NCI-H1092 (cell line): ENCODE measurements at places on chromosomes 16 and 17.

DNA sequence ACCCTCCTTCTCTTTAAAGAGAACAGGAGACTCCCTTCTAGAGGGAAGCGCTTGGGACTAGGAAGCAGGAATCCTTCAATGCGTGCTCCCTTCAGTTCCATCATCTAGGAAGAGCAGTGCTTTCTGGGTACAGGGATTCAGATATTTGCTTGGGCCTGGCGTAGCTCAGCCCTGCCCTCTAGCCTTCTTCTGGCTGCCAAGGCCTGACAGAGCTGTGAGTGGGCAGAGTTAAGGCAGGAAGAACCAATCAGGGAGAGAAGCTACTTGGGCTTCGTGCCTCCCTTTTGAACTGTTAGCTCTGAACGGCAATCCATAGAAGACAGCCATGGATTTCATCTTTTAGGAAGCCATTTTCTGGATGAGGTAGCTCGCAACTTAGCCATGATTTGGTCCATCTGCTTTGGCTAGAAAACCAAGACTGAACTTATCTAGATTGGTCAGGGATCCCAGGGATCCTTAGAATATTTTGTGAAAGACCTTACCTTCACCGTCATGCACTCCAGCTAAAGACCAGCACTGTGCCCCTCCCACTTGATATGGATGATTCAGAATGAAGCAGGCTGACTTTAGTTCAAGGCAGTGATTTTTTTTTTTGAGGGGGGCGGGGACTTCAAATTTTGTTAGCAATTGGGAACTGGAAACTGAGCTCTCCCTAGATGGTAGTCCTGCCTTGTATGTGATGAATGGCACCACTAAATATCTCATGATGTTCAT is 2.5 kb upstream of the CORO6 start:
- no peak for DNase-seq

GRCh38 chr17:31279401-31279800 is 17.6 kb downstream of the OMG start:
- no peak for DNase-seq

DNA sequence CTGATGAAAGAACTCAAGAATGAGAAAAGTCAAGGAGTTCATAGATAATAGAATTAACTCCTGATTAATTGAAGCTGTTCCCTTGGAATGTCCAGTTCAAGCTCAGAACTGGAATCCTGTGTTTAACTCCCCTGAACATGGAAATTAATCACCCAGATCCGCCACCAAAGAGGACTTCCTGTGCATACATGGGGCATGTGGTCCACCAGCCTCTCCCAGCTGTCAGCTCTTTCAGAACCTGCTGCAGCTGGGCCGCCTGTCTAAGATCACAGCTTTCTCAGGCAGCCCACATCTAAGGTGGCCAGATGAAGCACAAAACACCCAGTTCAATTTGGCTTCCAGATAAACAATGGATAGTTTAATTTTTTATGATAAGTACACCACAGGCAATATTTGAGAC is 203.7 kb upstream of the COX10 start:
- no peak for DNase-seq

DNA sequence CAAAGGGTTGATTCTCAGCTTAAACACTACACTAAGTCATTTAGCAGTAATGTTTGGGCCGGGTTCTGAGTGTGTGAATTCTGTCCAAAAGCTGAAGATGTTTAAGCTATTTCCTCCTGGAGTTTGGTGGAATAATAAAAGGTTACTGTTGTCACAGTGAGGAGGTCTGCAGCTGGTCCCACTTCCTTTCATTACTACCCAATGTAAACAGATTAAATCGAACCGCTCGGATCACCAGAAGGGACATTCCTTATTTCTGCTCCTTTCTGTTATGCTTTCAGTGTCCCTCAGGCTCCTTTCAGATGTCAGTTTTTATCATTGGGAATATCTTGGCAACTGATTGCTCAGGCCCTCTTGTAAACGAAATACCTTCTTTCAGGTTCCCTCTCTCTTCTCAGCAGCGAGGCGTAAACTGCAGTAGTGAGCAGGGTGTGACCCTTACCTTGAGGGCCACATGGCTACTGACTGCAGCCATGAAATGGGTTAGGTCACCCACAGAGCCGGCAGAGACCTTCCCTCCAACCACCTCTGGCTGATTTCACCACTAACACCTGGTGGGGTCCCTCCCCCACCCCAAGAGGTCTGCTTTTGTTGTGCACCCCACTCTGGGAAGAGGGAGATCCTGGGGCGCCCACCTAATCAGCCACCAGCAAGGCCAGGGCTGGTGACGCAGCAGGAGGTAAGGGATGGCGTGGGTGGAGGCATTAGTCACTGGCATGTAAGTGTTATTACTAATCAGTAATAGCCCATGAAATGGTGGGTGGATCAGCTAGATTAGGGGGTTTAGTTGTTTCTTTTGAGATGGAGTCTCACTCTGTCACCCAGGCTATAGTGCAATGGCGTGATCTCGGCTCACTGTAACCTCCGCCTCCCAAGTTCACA is 117.6 kb downstream of the VPS53 start:
- no peak for DNase-seq

DNA sequence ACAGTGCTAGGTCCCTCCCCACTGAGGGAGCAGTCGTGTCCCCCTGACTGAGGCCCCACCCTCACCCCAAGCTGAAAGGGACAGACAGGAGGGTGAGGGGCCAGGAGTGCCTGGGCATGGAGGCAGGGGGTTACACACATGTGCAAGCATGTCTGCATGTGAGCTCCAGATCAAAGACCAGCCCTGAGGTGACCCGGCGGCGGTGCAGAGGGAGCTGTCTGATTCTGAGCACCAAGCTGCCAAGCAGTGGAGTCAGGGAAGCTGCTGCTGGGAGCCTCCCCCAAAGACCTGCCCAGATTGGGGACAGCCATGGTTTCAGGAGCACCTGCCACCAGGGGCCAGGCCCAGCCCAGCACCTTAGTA is 5.5 kb downstream of the DLX3 start:
- DNase-seq, result no peak

GRCh38 chr17:21042458-21043295 is at the start of gene USP22:
Gene USP22 (minus strand): TSS chr17:21043011. CDS start chr17:21042835, 176 bp downstream.
- DNase-seq, result no peak

- no peak for DNase-seq
Measured at GRCh38 chr16:49756775-49757558, 98.9 kb downstream of the ZNF423 start.

- no peak for DNase-seq
Measured at GRCh38 chr16:4179020-4179419, 62.8 kb upstream of the ADCY9 start.

DNA sequence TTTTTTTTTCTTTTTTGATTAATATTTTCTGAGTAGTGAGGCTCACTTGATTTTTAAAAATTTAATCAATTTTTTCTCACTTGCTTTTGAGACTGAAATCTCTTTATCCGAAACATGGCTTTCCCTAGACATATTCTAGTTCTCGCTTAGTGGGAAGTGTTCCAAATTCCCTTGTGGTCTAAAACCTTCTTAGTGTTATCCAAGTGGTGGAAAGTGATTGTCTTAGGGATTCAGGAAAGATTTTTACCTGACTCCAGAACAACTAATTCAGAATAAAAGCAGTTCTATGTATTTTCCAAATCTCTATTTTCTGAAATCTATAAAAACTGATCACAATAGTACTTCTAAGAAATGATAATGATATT is 178.8 kb downstream of the MAP2K6 start:
- DNase-seq, result no peak

DNA sequence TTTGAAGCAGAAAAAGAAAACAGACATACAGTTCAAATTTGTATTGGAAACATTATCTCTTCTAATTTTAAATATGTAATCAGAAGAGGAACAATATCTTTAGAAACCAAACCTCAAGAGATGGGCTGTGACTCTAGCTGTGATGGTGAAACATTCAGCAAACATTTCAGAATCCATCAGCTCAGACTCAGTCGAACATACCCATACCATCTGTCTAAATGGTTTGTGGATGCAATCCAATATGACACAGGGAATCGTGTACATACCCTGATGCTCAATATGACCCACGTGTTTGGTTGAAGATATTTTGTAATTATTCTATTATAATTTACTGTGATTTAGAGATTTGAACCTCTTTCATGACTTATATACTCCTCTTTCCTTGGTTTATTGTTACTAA is 665.2 kb upstream of the CDH8 start:
- DNase-seq, result no peak

DNA sequence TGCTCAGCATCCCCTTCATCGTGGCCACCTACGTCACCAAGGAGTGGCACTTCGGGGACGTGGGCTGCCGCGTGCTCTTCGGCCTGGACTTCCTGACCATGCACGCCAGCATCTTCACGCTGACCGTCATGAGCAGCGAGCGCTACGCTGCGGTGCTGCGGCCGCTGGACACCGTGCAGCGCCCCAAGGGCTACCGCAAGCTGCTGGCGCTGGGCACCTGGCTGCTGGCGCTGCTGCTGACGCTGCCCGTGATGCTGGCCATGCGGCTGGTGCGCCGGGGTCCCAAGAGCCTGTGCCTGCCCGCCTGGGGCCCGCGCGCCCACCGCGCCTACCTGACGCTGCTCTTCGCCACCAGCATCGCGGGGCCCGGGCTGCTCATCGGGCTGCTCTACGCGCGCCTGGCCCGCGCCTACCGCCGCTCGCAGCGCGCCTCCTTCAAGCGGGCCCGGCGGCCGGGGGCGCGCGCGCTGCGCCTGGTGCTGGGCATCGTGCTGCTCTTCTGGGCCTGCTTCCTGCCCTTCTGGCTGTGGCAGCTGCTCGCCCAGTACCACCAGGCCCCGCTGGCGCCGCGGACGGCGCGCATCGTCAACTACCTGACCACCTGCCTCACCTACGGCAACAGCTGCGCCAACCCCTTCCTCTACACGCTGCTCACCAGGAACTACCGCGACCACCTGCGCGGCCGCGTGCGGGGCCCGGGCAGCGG is 3.2 kb downstream of the UTS2R start:
- DNase-seq, result no peak

DNA sequence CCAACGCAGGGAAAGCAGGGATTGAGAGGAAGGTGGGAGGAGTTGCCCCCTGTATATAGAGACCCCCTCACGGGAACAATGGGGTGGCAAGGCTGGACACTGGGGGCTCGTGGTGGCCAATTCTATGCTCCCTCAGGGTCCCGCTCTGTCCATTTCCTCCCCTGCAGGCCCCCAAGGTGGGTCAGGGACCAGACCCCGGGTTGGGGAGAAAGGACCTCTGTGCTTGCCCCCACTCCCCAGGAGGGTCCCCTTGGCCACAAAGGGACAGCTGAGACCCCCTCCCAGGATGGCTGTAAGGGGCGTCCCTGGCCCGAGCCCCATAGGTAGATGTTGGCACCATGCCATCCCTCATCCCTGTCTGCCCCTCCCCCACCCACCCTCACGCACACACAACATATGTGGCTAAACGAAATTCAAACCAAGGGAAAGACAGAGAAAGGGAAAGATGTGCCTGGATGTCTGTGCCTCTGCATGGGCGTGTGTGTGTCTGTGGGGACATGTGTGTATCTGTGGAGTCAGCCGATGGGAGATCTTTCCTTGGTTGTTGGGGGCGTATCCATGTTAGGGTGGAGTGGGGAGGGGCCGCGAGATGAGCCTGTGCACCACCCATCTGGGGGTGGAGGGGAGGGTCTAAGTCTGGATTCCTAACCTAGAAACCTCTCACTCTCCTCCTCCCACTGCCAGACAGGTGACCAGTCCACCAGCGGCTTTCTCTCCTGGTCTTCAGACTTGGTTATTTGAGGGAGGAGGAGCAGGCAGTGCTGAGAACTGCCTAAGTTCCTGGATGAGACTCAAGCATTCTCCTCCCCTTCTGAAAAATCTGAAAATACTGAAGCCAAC is 642 bp upstream of the NEUROD2 start:
- DNase-seq, result no peak

GRCh38 chr16:31265329-31266245 is 5.8 kb downstream of the ITGAM start:
- DNase-seq, result no peak

DNA sequence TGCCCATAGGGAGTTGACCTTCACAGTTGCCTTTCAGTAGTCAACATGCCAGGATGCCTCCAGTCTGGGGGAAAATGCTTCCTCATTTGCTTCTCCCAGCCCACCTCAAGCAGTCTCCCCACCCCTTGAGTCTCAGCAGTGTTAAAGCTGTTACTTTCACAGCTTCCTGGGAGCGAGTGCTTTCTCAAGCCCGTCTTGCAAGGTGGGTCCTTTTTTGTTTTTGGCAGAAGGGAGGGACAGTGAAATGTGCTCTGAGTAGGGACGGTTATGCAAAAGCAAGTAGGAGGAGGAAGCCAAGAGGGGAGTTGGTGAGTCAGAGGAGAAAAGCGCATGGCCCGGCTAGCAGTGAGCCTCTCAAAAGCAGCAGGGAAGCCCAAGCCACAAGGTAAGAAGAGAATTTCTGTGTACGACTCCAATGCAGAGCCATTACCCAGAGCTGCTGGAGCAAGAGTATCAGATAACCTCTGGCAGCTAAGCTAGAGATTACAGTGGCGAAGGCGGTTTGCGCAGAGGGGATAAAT is at the start of gene CHST4:
TSS of gene CHST4 (plus strand) at position 316 of the 521 bp plus-strand sequence. CDS start 10,252 bp downstream, outside the sequence.
- DNase-seq, result peak; percentile 41

DNA sequence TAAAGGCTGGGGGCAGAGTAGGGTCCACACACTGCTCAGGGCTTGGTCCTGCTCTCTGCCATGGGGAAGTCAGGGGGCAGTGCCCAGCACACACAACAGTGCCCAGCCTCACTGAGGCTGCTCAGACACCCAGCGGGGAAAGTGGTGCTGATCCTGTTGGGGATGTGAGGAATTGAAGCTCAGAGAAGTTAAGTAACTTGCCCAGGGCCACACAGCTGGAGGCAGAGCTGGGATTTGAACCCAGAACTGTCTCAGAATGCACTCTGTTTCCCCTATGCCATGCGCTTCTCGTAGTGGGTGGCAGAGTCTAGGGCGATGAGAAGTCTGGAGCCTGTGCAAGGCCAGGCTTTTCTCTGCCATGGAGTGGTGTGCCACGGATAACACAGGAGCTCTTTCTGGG is 59.3 kb downstream of the SDK2 start:
- no peak for DNase-seq

DNA sequence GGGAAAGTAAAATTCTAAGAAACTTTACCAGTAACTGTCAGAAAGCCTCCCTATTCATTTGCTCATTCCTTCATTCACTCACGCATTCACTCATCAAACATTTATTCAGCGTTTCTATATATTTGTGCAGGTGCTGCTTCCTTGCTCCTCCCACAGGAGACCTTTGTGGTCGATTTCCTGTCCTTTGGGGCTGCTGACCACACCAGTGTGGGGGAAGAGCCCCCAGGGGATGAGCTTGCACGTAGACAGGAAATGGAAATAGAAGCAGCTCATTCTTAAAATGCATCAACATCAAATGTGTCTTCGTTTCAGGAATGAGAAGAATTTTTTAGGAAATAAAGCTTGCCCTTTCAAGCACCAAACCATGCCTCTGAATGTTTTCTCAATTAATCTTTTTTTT is 9.6 kb downstream of the PIK3R6 start:
- DNase-seq, result no peak

- peak; percentile 64 for DNase-seq
Measured at GRCh38 chr17:74373838-74374606, 6.7 kb downstream of the GPR142 start.

- DNase-seq, result no peak
Measured at GRCh38 chr16:53598511-53599275, 95.7 kb upstream of the AKTIP start.

- DNase-seq, result no peak
Measured at GRCh38 chr17:73806768-73807167, 162.5 kb upstream of the SDK2 start.
